ENCODE measurements at places on chromosomes 2 and 18.

- no peak for DNase-seq
Measured at GRCh38 chr2:119436993-119437772, 5.5 kb downstream of the TMEM37 start.

DNA sequence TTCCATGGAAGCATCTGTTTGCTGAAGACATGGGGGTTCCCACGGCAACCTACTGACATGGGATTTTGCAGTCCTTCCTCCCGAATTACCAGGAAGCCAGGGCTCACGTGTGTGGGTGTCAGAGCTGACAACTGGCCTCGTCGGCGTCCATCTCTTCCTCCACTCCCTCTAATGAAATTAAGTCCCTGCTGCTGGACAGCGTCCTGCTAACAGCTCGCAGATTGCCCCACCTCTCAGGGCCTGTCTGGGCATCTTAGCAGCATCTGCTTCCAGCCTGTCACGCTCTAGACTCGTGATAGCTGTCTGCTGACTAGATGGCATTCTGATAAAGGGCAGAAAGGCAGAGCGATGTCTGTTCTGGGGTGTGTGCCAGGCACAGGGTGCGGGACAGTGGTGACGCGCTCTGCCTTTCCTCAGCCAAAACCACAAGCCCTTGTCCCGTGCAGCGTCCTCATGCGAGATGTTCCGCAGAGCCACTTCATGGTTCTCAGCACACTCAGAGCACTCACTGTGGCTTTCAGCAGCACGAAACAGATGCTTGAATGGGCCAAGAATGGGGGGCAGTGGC lies 161.1 kb downstream of the ARL4C start:
- DNase-seq = peak; percentile 83

GRCh38 chr2:239629926-239630617 lies 229.3 kb upstream of the HDAC4 start:
- DNase-seq = no peak

GRCh38 chr2:206981739-206982340 lies 42.5 kb downstream of the CPO start:
- peak; percentile 68 for DNase-seq

DNA sequence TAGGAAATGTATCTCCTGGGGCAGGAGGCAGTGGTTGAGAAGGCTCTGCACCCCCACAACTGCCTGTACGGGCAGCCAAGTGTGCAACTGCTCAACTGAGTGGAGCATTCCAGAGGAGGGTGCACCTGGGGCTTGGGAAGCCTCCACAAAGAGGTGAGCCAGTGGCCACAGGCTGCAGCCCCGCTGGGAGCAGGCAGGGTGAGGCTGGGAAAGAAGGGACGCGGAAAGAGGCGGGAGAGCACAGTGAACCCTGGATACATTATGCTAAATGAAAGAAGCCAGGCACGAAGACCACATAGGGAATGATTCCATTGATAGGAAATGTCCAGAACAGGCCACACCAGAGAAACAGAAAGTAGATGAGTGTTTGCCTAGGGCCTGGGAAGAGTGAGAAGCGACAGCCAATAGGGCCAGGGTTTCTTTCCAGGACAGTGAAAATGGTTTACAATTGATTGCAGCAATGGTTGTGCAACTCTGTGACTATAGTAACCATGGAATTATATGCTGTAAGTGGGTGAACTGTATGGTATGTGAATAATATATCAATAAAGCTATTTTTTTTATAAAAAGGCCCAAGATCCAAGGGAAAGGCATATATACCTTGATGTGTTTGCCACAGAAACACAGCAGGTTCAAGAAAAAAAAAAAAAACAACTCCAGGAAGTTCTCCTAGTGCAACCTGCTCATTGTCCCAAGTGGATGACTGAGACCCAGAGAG lies 82.4 kb downstream of the DDX1 start:
- DNase-seq = no peak

DNA sequence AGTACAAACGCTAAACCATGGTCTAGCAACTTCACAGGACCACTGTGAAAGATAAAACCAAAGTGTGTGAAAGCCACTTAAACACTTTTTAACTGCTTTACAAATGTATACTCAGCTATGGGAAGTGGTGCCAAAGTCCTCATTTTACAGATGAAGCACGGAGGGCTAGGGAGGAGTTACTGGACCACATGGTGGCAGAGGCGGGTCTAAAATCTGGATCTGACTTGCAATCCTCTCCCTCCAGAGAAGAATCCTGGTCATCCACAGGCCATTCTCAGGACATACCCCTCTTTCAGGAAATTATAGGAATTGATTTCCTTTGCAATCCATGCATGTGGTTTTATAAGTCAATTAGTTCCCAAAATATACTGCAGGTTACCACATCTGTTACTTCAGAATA lies 84.6 kb upstream of the GYPC start:
- DNase-seq = no peak

GRCh38 chr2:19496646-19497045 lies 138.2 kb upstream of the OSR1 start:
- no peak for DNase-seq

GRCh38 chr2:29580223-29580622 lies 341.2 kb downstream of the ALK start:
- DNase-seq = peak; percentile 75

DNA sequence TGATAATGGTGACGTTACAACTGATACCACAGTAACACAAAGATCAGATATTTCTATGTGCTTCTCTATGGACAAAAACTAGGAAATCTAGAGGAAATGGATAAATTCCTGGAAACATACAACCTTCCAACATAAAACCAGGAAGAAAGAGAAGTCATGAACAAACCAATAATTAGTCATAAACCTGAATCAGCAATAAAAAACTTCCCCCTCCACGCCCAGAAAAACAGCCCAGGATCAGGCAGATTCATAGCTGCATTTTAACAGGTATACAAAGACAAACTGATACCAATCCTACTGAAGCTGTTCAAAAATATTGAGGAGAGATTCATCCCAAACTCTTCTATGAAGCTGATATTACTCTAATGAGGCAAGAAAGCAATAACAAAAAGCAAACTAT lies 1535.2 kb upstream of the LRRTM1 start:
- no peak for DNase-seq

- DNase-seq = no peak
Measured at GRCh38 chr18:11665587-11665986, 23.5 kb upstream of the GNAL start.

DNA sequence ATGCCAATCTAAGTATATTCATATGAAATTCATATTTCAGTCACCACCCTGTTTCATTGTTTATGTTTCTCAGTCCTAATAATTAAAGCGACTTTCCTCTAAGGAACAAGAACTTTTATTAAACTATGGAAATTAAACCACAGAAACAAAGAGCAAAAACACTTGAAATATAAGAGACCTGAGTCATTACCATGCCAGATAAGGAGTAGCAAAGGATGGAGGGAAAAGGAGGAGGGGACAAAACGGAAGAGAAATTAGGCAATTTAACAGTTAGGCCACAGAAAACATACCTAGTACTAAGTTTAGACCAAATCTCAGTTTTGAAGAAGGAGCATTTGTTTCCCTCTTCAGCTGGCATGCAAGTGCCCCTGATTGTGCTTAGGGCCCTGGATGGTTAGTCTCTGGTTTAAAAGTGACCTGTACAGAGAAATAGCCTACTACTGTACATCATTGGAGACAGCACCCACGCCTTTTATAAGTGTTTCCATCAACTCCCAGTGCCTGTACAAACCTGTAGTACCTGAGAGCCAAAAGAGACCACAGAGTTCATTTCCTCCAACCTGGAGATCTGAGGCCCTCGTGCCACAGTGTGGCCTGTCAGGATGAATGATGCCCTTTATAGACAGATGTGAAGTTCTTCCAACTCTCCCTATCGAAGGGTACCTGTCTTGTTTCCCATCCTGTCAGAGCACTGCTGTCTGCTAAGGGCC lies 74.5 kb downstream of the SPATS2L start:
- DNase-seq = no peak

DNA sequence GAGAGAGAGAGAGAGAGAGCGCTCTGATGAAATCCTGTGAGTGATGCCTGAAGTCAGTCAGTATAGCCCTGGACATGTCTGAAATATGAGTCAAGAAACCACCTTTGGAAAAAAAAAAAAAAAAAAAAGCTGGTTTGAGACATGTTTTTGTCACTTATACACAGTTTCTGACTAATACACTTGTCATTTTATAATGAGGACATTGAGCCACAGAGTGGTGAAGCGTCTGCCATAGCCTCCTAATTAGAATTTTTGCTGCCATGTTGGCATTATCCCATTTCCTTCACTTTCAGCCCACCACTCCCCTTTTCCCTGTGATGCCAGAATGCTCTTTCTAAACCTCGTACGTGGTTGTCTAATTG lies 15.7 kb upstream of the MYO3B start:
- no peak for DNase-seq

- no peak for DNase-seq
Measured at GRCh38 chr2:11312770-11313471, 31.5 kb downstream of the ROCK2 start.

DNA sequence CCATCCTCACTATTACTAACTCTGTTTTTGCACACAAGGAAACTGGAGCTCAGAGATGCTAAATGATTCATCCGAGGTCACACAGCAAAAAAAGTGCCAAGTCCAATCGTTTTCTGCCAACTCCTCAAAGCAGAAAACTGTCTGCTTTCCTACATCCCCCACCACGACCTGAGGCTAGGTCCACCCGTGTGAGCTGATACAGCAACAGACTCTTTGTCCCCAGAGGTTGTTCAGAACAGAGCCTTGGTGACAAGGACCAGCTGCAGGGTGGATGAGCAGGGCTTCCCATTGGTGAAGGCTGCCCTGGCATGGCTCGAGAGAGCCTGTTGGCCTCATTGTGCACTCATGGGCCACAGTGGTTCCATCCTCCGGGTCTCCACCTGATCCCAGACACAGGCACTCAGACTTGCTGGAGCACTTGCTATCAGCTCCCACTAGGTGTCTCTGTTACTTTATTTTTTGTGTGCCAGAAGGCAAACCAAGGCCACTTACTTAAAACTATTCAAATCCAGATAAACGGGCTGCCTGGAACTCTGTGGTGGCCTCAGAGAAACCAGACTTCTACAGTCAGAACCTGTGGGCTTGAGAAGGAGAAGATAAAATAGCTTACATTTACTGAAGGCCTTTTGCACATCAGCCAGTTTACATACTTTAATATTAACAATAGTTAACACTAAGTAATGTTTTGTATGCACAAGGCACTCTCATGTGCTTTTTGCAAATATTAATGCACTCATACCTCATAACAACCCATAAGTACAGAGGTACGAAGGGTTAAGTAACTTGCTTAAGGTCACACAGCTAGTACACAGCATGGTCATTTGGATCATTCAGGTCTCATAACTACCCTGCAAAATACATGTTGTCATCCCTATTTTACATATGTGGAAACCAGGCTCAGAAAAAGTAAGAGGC lies 62.9 kb upstream of the CTIF start:
- DNase-seq = peak; percentile 73
